CD4-positive, alpha-beta T cell treated with Interleukin-6 for 4 hours (primary cell): ENCODE measurements at places on chromosomes 4 and X.

DNA sequence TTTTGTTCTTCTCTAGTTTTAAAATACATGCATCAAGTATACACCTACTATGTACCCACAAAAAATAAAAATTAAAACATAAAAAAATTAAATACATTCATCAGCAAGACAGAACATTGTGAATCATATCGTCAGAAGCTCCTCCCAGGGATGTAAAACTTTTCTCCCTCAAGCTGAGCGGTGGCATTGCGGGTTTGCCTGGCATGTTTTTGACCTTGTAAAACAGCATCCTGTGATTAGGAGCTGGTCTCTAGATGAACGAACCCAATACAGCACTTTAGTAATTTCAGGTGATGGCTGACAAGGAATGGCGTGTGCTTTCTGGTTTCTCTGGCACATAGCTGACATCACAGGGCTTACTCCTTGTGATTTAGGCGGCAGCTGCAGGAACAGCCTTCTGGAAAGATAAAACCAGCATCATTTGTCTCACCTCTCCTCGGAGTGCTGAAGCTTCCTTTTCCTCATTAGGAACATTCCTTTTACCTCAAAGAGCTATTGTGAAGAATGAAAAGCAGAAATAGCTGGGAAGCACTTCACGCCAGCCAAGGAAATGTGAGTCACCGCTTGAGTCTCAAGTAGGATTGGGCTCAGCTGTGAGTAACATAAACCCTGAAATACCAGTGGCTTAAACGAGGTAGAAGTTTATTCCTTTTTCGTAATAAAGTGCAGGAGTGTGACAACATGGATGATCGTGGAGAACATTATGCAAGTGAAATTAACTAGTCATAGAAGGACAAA, 44.3 kb downstream of the NYX start:
- DNase-seq, result no peak

GRCh38 chr4:113593400-113594230, 167.9 kb downstream of the CAMK2D start:
- no peak for DNase-seq

- DNase-seq, result no peak
These were observed 206.1 kb downstream of the SLC39A8 start for GRCh38 chr4:102139132-102139573.

DNA sequence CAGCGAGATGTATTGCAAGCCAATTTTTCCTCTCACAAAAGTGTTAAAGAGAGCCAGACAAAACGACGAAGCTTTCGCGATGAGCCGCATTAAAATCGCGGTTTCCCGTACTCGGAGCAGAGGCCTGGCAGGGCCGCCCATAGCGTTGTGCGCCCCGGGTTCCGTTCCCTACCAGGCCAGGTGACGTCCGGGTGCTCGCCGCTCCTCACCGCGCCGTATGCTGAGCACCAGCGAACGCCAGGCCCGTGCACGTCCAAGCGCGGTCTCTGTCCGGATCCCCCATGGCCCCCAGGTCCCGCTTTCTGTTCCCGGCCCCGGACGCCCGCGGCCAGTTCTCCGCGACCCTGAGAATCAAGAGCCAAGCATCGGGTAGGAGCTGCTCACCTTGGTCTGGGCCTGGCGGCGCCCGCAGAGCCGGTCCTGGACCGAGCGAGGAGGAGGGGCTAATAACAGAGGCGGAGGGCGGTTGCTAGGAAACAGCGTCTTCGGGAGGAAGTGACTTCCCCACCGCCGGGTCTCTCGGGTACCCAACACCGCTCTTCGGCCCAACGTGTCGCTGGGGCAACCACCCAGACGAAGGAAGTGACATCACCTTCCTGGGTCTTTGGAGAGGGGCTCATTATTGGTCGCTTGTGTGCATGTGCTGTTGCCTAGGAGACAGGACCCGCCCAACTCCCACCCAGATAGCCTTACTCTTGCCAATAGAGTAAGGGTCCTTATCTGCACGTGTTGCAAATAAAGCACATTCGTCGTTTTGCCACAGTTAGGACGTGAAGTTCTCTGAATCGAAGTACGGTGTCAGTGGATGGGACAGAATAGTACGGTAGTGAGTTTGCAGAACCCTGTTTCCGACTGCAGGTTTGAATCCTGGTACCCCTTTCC, at the start of gene MAP9:
TSS of gene MAP9 (minus strand) at position 579 of the 882 bp plus-strand sequence. CDS start 1,115 bp downstream, outside the sequence.
- DNase-seq, result peak; percentile 92

DNA sequence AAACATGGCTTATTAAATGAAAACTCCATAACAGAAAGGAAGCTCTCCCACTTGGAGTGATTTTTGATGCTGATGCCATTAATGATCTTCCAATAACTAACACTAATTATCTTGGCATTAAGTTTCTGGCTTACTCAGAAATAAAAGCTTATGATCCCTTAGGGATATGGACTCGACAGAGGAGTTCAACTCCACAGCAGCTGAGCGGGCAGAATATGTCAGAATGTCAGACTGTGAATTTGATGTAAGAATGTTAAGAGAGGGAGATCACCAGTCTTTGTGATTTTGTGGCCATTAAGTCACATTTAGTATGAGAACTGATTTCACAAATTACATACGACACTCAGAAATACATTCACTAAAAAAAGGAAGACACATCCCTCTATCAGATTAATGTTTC, 2244.0 kb downstream of the ARAP2 start:
- no peak for DNase-seq

DNA sequence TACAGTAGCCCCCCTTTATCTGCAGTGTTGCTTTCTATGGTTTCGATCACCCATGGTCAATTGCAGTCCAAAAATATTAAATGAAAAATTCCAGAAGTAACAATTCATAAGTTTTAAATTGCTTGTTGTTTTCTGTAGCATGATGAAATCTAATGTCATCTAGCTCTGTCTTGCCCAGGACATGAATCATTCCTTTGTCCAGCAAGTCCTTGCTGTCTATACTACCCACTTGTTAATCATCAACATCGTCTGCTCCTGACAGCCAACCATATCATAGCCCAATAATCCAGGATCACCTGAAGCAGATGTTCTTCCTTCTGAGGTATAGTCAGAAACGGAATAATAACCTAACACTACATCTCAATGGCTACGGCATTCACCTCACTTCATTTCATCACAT, 79.8 kb downstream of the ADAMTS3 start:
- DNase-seq, result no peak

GRCh38 chrX:72569786-72570185, 2.9 kb downstream of the HDAC8 start:
- no peak for DNase-seq

GRCh38 chr4:75834095-75834771, 68.0 kb downstream of the PPEF2 start:
- no peak for DNase-seq

- DNase-seq, result no peak
These were observed 1577.7 kb upstream of the TENM3 start for GRCh38 chr4:180665481-180665880.

DNA sequence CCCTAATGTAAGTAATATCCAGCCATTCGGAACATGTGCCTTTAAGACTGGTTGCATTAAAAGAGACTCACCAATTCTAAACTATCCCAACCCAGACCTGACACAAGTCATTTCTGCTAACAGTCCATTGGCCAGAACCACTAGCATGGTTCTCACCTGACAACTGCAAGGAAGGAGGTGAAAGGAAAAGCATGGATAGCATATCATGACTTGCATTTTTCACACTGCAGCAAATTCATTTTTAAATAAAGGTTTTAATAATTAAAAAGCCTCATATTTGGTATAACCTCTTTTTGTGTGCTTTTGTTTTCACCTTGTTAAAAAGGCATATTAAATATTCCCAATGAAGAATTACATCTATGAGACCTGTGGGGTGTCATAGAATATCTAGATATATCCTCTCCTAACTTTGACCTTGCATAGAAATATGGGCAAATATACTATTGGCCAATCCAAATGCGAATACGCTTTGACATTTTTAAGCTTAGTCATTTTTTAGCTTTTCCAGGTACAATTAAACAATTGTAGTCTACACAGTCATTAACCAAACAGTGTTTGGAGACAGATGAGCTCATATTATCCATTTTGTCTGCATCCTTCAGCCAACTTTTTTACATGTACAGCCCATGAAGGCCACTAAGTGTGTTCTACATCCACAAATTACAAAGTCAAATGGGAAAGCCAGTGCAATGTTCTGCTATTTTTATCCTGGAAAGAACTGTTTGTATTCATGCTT, 295.3 kb downstream of the PDGFC start:
- no peak for DNase-seq

DNA sequence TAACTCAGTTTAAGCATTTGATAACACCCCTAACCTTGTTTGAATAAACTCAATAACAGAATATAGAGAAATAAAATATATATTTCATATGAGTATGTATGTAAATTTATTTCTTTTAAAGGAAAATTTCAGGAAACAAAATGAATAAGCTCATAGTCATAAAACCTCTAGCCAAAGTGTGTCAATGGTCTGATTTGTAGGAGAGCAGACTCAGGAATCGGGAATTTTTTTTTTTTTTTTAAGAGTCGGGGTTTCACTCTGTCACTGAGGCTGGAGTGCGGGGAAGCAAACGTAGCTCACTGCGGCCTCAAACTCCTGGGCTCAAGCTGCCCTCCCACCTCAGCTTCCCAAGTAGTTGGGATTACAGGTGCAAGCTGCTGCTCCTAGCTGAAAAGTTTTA, 2.4 kb downstream of the PKD2 start:
- no peak for DNase-seq

GRCh38 chrX:47218920-47219815, 687 bp downstream of the CDK16 start:
- peak; percentile 50 for DNase-seq

DNA sequence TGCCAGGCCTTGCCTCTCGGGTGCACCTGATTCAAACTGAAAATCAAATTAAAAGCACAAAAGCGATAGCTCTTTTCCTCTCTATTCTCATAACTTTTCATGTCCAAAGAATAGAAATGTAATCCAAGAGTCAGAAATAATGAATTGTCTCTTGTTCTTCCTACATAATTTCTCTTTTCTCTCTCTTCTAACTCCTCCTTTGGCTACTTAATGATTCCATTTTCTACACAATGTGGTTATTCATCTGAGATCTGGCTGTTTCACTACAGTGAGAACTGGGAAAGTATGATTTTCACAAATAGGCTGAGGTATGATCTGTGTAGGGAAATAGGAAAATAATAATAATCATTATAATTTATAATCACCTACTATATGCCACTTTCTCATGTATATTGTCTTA, 703.5 kb downstream of the PDHA2 start:
- DNase-seq, result no peak

GRCh38 chrX:100600758-100601157, 16.0 kb downstream of the TNMD start:
- no peak for DNase-seq

DNA sequence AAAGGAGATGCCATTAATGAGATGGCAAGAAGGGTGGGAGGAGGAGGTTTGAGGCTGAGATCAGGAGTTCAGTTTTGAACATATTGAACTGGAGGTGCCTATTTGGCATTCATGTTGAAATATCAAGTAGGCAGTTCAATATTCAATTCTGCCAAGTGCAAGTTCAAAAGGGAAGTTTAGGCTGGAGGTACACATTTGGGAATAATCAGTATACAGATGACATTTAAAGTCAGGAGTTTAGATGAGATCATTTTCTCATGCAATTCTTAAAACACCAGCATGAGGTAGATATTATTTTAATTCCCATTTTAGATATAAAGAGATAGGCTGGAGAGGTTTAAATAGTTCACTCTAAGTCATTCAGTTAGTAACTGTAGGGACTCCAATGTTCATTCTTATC, 26.1 kb downstream of the COQ2 start:
- no peak for DNase-seq

GRCh38 chr4:125432078-125432477, 117.3 kb downstream of the FAT4 start:
- no peak for DNase-seq

DNA sequence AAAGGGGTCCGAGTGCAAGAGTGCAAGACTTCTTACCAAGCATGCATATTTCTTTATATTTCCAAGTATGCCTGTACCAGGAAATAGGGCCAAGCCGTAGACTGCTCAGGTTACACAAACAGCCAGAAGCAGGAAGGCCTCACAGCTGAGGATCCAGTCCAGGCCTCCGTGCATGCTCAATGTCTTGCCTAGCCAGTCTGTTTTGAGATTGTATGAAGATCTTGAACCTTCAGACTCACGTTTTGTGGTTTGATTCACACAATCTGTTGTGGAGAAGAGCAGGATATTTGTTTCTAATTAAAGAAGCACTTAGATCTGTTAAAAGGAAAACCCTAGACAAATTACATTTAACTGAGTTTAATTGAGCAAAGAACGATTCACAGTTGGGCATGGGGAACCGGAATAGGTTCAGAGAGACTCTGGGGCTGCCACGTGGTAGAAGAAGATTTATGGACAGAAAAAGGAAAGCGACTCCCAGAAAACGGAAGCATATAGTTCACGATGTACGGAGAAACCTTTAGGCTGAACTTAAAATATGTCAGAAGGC, 1.2 kb downstream of the MGST2 start:
- peak; percentile 31 for DNase-seq

DNA sequence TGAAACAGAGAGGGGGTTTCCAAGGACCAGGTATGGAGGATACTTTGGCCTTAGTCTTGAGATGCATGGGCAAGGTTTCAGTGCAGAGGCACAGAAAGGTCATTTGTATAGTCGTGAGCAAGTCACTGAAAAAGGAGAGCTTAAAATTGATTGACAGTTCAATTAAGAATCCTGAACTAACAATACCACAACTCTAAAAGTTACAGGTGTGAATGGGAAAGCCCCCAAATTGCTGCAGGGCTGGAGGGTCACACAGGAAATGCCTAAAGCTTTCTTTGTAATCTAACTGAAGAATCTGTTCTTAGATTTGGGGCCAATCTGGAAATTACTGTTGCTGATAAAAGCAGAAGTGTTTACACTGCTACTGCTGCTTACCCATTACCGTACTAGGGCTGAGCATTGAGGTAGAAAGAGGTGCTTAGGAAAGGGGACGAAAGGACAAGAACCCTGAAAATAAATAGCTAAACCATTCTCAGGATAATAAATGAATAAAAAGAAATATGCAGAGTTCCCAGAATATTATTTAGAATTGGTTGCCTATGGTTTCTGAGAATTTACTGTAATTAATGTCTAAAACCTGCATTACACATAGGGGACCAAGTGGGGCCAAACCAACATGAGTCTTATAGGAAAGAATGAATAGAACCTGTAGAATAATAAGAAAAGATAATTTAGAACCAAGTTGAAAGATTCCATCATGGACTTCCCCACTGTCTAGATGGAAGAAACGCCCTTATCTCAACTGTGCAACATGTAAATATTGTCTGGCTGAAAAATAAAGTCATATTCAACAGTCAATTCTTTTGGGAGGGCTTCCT, 91.9 kb upstream of the PPP1R2C start:
- no peak for DNase-seq

DNA sequence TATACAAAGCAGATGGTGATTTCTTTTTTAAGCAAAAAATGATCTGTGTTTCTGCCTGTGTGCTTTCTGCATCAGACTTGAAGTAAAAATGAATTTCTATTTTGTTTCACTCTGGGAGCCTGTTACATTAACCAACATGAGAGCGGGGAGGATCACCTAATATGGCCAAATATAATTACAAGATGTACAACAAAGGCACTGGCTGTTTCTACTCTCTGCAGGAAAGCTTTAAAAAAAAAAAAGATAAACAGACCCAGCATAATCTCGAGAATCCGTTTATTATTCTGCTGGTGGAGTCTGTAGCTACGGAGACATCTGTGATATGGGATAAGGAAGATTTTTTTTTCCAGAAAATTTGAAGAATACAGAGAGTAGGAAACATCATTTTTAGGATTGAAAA, 103.6 kb downstream of the COMMD8 start:
- no peak for DNase-seq

GRCh38 chrX:109537324-109537665, 651 bp downstream of the NXT2 start:
- no peak for DNase-seq

GRCh38 chr4:53781629-53782457, 190.6 kb upstream of the LNX1 start:
- DNase-seq, result no peak

GRCh38 chrX:105063743-105064142, 156.8 kb downstream of the TEX13A start:
- no peak for DNase-seq
